Inflammatory macrophage treated with lipopolysaccharide for 1 hour (primary cell): ENCODE measurements at places on chromosomes 4 and X.
A peak's percentile ranks its signal among the peaks of the same experiment; 100 is the strongest.

GRCh38 chr4:153448003-153448731, 18.0 kb upstream of the TMEM131L start:
- no peak for DNase-seq

DNA sequence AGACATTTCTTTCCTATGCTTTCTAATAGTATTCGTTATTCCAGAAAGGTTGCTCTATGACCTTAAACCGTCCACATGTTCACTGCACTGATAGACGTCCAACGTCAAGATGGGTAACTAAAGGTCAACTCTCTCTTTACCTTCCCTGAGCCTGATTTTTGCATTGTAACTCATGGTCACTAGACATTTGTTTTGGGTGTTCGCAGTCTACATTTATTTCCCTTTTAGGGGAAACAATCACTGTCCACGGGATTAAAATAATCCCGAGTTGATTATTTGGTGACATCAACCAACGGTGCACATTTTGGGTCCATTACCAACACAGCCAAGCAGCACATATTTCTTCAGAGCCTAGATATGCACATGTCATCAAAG, 540 bp upstream of the HADH start:
- no peak for DNase-seq

DNA sequence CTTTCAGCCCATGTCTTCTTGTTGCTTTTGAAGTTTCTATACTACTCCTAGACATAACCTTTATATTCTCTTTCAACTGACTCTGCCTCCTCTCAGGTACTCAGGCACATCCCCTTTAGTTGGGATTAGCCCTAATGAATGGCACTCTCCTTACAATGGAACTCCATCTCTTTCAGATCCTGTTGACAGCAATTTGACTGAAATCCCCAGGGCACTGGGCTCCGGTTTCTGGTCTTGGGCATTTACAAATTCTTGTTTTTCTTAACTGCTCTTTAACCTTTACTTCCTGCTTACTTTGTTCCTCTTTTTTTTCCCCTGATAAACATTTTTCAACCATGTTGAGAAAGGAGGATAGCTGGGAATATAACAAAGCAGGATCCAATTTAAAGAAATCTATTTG, 68.9 kb downstream of the ENOX2 start:
- DNase-seq, result peak; percentile 24

- DNase-seq, result no peak
Observed at GRCh38 chr4:24141836-24142235, 252.0 kb upstream of the PPARGC1A start.

GRCh38 chr4:153082322-153083301, 121.6 kb upstream of the TRIM2 start:
- no peak for DNase-seq

- DNase-seq, result no peak
Observed at GRCh38 chr4:7591409-7592053, 156.8 kb upstream of the PSAPL1 start.

DNA sequence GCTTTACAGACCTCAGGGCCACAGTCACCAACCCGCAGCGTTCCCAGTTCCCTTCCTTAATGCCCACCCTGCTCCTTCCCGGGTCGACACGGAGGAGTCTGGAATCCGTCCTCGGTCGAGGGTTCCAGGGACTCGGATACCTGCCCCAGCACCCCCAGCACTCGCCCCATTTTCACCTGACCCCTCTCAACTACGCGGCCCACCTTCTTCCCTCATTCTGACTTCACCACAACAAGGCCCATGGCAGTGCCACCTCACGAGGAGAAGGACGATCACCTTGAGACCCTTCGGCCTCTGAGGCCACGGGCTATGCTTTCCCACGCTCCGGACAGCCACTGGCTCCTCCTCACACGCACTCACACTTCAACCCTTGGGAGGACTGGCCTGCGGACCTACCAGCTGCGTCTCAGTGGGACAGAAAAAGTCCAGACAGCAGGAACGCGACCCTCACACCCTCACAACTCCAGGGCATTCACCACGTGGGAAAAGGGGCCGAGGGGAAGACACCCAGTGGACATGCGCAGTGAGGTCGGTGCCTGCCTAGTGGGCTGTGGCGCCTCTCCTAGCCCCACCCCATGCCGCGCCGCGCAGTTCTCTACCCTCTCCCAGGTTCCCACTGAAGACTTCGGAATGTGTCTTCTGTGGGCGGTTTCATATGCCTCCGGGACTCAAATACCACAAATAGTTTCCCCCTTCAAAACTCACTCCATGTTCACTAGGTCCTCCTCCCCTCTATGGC, at the start of gene XAGE3:
Gene XAGE3, minus strand, starts transcription at position 474 of the 739 bp plus-strand sequence. CDS start 950 bp downstream, outside the sequence.
- no peak for DNase-seq

- DNase-seq, result no peak
Observed at GRCh38 chrX:125150231-125150630, 169.4 kb upstream of the TEX13C start.

DNA sequence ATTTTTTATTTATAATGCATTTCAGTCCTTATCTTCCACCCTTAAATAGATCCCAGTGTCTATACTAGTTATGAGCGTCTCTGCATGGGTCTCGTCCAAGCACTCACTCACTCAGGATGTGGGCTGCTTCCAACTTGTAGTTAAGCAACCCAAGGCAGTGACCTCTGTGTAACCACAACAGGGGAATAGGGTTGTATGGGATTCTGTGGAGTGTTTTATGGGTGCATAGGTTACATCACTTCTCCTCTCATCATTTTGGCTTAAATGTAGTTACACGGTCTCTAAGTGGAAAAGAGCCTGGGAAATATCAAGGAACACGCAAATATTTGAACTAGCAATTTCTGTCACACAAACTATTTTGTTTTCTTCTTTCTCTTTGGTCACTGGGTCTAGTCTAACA, 931.0 kb downstream of the STIM2 start:
- no peak for DNase-seq

GRCh38 chr4:39591290-39591689, 47.4 kb downstream of the SMIM14 start:
- no peak for DNase-seq

- DNase-seq, result no peak
Observed at GRCh38 chr4:73589887-73590801, 30.1 kb downstream of the RASSF6 start.

- DNase-seq, result no peak
Observed at GRCh38 chr4:8331575-8331955, 62.0 kb downstream of the HTRA3 start.

DNA sequence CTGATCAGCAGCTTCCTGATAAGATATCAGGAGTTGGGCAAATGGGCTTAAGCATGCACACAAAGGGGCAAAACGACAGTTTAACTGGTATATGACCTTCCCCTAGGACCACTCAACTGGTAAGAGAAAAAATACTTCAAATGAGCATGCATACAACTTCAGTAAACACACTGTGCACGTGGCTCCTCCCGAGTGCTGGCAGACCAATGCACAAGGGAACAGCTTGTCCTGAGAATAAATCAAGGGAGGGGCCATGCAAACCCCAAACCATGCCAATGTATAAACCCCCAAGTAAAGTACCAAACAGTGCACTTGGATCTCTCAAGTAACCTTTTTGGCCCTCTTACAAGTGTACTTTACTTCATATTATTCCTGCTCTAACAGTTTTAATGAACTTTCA, 293.3 kb upstream of the TBX22 start:
- no peak for DNase-seq

- peak; percentile 49 for DNase-seq
Observed at GRCh38 chrX:130028196-130028595, 45.8 kb downstream of the BCORL1 start.

DNA sequence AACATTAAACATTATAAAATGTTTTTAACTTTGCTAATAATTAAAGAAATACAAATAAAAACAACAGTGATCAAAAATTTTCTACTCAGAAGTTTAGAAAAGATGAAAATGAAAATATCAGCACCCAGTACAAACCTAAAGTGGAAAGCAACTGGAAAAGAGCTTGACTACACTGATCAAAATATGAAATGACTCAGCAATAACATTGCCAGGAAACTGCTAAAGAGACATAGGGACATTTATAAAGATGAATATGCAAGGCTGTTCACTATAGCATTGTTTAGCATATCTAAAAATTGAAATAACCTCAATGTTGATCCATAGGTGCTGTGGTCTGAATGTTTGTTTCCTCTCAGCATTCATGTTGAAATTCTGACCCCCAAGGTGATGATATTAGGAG, 88.5 kb upstream of the NOCT start:
- DNase-seq, result no peak

DNA sequence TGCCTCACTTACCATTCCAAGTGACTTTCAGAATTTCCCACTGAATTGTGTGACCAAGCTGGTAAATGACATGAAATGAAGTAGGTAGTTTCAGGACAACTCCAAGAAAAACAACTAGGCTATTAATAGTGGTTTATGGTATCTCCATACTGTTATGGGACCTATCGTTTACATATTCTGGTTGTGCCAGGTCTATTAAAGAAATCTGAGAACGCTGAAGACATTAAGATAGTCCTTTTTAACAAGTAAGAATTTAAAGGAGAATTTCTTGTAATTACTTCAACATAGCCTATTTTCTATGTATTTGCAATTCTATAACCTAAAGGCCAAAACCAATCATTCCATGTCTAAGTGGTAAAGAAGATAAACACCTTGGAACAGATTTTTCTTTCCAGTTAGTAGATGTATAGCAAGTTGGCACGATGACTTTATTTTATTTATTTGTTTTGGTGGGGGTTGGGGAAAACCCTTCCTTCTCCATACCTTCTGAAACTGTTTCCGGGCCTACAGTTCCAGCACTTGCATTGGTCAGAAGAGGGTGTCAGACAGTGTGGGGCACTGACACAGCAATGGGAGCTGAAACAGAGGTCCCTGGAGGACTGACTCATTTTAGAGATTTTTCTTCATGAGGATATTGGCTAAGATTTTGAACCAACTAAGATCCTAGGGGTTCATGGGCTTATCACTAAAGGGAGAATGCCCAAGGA, 7.6 kb upstream of the DCLK2 start:
- DNase-seq, result no peak

GRCh38 chr4:40909363-40909876, 159.7 kb downstream of the NSUN7 start:
- DNase-seq, result no peak

GRCh38 chr4:164779811-164780216, 25.9 kb downstream of the SMIM31 start:
- DNase-seq, result peak; percentile 9

DNA sequence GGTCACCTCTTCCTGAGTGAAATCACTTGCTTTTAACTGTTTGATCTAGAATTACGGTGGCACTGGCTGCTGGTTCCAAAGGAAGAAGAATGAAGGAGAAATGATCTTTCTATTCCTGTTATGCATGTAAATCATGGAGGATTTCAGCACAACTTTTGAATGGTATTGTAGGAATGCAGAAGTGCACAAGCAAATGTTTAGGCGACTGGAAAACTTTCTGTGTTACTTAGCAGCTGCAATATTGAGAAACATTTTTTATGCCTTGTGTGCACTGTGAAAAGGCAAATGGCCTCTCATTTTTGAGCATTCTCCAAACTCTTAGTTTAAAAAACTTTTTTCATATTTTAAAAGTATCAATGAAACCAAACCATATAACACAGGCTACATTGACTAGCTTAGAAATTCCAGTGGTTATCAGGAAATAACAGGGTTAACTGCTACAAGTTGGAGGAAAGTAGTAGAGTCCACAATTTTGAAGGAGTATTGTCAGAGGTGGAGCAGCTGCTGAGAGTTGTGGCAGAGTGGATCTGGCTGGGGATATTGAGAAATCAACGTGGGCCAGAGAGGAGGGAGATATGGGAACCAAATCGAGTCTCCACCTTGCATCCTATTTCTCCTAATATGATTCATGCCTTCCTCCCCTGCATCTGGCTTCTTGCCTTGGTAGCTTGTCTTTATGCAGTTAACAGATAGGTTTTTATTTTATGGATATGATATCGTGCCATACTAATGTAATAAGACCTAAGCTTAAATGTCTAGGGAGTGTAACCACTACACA, 32.0 kb upstream of the FHL1 start:
- DNase-seq, result no peak

DNA sequence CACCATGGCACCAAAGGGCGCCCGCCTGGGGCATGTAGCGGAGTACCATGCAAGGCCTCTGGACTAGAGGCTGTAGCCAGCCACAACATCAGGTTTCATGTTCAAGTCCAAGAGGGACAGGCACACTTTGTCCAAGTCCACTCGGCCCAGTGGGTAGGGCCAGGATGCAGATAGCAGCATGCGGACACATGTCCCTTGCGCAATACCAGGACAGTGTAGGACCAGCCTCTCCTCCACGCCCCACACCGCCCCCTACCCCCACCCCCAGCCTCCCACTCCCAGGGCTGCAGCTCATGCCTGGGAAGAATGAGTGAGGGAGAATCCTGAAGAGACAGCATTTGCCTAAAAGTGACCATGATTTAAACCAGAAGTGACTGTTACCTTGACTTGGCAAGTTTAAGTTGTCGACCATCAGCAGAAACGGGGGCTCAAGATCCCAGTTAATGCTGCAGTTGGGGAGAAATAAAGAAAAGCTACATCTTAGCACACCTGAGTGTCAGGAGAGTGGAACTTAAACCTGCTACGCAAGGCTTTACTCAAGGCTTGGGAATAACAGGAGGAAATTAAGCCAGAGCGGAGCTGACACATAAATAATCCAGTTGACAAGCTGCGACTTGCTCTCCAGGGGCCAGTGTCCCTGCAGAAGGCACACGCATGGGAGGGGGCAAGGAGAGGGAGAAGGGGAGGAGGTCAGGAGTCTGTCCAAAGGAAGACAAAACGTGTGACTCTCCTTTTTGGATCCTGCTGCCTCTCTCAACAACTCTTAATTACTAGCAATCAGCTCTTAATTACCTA, 221.7 kb downstream of the BCOR start:
- no peak for DNase-seq

- DNase-seq, result no peak
Observed at GRCh38 chr4:145886871-145887240, 51.8 kb downstream of the ZNF827 start.

GRCh38 chr4:142519342-142519741, 326.8 kb downstream of the INPP4B start:
- no peak for DNase-seq

DNA sequence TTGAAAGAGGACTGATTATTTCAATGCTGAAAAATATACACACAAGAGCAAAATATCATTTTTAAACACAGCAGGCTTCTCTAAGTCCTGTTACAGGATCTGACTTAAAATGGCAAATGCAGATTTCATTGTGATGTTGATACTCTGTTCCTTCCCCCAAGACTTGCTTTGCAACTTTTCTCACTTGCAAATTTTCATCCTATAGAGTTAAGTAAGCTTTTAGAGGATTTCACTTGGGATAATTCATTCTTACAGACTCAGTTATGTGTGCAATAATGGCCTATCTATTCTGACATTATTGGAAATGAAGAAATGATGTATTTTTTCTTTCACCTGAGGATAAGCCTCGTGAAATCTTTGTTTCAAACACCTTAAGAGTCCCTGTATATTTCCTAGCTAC, 2403.2 kb downstream of the ARAP2 start:
- DNase-seq, result no peak

GRCh38 chrX:129115104-129115503, 408.2 kb downstream of the SMARCA1 start:
- DNase-seq, result peak; percentile 6
